Stimulated activated CD8-positive, alpha-beta memory T cell treated with anti-CD3 and anti-CD28 coated beads, Interleukin-2, amount 100 ng/mL, for 1 hour (primary cell): ENCODE measurements at places on chromosomes 6 and 20.

- no peak for DNase-seq
Observed at GRCh38 chr6:1704711-1705110, 95.0 kb downstream of the FOXC1 start.

DNA sequence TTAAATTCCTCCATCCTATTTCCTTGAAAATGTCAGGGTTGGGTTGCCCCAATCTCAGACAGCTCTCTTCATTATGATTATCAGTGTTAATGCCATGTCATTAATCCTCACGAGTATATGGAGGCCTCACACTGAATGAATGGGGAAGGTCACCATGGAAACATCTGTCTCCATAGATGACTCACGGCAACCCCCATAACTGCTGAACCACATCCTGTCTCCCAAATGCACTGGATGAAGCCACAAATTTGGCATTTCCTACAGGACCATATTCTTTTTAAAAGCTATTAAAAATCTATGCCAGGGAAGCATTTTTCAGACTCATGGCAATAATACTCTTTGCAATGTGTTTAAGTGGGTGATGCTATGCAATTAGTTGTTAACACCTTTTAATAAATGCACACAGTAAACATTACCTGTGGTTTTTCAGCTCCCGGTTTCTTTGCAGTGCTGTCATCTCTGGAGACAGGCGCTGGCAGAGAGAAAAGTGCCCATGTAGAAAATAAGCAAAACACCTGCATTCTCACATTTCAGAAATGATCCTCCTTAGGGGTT is 80.1 kb upstream of the PTPRK start:
- DNase-seq, result no peak

GRCh38 chr6:126170978-126171382 is 168.9 kb upstream of the CENPW start:
- DNase-seq, result no peak

DNA sequence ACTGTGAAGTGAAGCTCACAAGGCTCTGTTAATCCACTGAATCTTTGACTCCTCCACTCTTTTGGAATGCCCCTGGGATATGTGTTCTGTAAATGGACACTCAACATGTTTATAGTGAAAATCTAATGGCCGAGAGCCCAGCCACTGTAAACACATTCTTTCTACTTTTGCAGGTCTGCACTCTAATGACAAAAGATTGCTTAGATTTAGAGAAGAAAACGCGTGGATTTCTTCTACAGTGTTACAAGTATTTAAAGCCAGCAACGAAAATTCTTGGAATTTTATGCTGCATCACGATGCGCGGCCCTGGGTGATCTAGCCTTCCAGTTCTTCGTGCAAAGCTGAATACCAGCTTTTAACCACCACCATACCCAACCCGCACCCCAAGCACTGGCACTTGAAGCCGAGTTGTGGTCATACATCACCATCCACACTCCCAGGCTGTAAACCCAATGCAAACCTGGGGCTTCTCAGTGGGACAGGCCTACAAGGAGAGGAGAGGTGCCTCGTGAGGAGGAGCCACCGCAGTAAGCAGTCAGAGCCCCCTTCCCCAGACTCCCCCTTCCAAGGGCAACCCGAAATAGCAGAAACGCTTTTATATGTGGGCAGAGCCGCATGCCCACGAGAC is 3.7 kb upstream of the FOXO3 start:
- no peak for DNase-seq
